Activated CD4-positive, alpha-beta memory T cell treated with anti-CD3 and anti-CD28 coated beads for 36 hours (primary cell): ENCODE measurements at places on chromosomes 6 and 20. TPM values are rescaled to one million over a fixed set of nuclear protein-coding genes. Genes with fewer than 3 reads are reported as not detected.

ENPP3 gene
- total RNA-seq, result 0.86 TPM

TOX2 gene
- 2.5 TPM for total RNA-seq

FNDC11 gene
- 0.61 TPM for total RNA-seq

CDKAL1 gene
- 23.1 TPM for total RNA-seq

TTBK1 gene
- 0.34 TPM for total RNA-seq

C2 gene
- 0.97 TPM for total RNA-seq

GNMT gene
- total RNA-seq, result not detected

VSX1 gene
- total RNA-seq, result not detected

CDH4 gene
- 0.21 TPM for total RNA-seq

TINAG gene
- total RNA-seq, result not detected

RAB22A gene
- total RNA-seq, result 12.0 TPM

CDH26 gene
- 1.6 TPM for total RNA-seq

PLCB4 gene
- not detected for total RNA-seq

DNA sequence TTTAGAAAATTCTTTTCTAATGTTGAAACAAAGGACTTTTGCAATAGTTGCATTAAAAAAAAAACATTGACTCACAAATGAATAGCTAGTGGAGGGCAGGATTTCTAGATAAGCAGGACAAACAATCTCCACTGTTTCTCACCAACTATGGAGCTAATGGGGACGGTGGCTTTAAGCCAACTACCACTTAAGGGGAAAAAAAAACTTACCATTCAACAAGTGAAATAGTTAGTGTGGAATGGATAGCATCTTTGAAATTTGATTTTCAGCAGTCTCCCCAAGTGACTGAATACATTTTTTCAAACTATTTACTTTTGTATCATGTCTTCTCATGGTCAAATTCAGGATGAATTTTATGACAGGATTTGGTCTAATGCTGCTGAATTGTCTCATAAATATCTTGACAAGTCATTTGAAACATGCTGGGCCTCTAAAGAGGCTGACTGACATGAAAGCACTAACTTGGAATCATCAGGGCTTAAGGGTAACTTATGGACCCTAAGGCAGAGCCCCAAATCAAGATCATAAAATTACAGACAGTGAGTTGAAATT lies 100.5 kb downstream of the EYA4 start:
- H3K4me3 ChIP-seq, result no peak overlapping the region
- H3K27ac ChIP-seq, result no peak overlapping the region
- H3K36me3 ChIP-seq, result no peaks in the 10 kb centered on the region
- no peaks in the 10 kb centered on the region for H3K4me1 ChIP-seq

- no peak for DNase-seq
- no peak overlapping the region for H3K27ac ChIP-seq
- peaks cover 12% of the 10 kb centered on the region for H3K27me3 ChIP-seq
- H3K4me1 ChIP-seq, result no peaks in the 10 kb centered on the region
- H3K4me3 ChIP-seq, result no peak overlapping the region
Measured at GRCh38 chr6:2192976-2193375, 52.4 kb downstream of the GMDS start.

DNA sequence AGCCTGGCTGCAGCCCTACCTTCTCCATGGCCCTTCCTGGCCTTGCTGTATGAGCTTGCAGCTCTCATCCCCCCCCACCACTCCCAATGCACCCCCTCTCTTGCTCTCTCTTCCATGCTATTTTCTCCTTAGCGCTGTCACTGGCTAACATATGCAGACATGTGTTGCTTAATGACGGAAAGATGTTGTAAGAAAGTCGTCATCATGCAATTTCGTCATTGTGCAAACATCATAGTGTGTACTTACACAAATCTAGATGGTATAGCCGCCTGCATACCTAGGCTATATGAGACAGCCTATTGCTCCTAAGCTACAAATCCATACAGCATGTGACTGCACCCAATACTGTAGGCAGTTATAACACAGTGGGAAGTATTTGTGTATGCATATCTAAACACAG lies 27.0 kb downstream of the ANGPT4 start:
- no peaks in the 10 kb centered on the region for H3K4me1 ChIP-seq
- H3K36me3 ChIP-seq, result no peaks in the 10 kb centered on the region
- peaks cover 10% of the 10 kb centered on the region for H3K27me3 ChIP-seq

GRCh38 chr6:111322145-111322544 lies 160.9 kb downstream of the REV3L start:
- no peaks in the 10 kb centered on the region for H3K27me3 ChIP-seq
- DNase-seq, result no peak
- H3K27ac ChIP-seq, result no peak overlapping the region
- no peaks in the 10 kb centered on the region for H3K4me1 ChIP-seq
- peaks cover 28% of the 10 kb centered on the region for H3K36me3 ChIP-seq

- H3K4me3 ChIP-seq, result no peak overlapping the region
- no peaks in the 10 kb centered on the region for H3K36me3 ChIP-seq
- no peaks in the 10 kb centered on the region for H3K27me3 ChIP-seq
- no peak overlapping the region for H3K27ac ChIP-seq
- DNase-seq, result no peak
- no peaks in the 10 kb centered on the region for H3K4me1 ChIP-seq
Measured at GRCh38 chr20:43271980-43272379, 82.3 kb upstream of the PTPRT start.

- H3K27me3 ChIP-seq, result no peaks in the 10 kb centered on the region
- H3K27ac ChIP-seq, result no peak overlapping the region
- no peaks in the 10 kb centered on the region for H3K4me1 ChIP-seq
Measured at GRCh38 chr6:74780831-74781230, 425.0 kb downstream of the COL12A1 start.

DNA sequence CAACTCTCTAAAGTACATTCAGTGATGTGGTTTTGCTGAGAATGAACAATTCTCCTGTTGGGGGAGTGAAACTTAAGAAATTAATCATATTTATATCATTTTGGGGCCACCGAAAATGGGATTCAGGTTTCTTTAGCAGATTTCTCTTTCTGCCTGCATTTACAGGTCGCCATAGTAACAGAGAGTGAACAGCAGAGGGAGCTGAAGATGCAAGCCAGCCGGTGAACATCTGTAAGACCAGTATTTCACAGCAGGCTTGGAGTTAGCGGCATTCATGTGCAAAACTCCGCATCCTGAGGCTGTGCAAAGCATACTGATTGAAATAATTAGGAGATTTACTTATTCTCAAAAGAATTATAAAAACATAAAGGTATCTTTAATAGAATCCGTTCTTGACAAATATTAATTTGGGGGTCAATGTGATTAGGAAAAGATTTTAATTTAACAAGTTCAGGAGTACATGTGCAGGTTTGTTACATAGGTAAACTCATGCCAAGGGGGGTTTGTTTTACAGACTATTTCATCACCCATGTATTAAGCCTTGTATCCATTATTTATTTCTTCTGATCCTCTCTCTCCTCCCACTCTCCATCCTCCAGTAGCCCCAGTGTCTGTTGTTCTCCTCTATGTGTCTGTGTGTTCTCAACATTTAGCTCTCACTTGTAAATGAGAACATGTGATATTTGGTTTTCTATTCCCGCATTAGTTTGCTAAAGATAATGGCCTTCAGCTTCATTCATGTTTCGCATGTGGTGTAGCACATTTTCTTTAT lies 17.8 kb upstream of the HSF2 start:
- DNase-seq, result peak; percentile 65
- H3K27me3 ChIP-seq, result peaks cover 11% of the 10 kb centered on the region
- no peak overlapping the region for H3K27ac ChIP-seq
- H3K4me3 ChIP-seq, result no peak overlapping the region
- no peaks in the 10 kb centered on the region for H3K36me3 ChIP-seq

DNA sequence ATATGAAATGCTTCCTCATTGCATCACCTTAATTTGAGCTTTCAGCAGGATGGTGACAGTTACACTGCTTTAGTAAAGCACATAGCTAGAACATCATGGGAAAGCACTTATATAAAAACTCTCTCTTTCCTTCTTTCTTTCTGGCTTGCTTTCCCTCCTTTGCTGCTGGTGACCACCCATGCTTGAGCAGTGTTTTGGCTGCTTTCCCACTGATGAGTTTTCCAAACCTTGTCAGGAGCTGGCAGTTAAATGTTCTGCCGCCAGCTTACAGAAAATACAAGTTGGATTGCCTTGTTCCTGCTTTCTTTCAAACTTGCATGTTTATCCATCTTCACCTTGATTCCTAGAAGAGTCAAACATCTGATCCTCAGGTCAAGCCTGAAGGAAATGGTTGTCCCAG lies 323.9 kb downstream of the FOXA2 start:
- no peak overlapping the region for H3K27ac ChIP-seq
- no peaks in the 10 kb centered on the region for H3K4me1 ChIP-seq

DNA sequence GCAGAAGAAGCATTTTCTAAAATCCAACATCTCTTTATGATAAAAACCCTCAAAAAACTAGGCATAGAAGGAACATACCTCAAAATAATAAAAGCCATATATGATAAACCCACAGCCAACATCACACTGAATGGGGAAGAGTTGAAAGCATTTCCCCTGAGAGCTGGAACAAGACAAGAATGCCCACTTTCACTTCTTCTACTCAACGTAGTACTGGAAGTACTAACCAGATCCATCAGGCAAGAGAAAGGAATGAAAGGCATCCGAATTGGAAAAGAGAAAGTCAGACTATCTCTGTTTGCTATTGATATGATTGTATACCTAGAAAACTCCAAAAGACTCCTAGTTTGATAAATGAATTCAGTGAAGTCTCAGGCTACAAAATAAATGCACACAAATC lies 7.9 kb upstream of the CDK19 start:
- DNase-seq, result no peak
- H3K27ac ChIP-seq, result no peak overlapping the region
- H3K4me3 ChIP-seq, result no peak overlapping the region
- H3K27me3 ChIP-seq, result no peaks in the 10 kb centered on the region
- H3K36me3 ChIP-seq, result no peaks in the 10 kb centered on the region

DNA sequence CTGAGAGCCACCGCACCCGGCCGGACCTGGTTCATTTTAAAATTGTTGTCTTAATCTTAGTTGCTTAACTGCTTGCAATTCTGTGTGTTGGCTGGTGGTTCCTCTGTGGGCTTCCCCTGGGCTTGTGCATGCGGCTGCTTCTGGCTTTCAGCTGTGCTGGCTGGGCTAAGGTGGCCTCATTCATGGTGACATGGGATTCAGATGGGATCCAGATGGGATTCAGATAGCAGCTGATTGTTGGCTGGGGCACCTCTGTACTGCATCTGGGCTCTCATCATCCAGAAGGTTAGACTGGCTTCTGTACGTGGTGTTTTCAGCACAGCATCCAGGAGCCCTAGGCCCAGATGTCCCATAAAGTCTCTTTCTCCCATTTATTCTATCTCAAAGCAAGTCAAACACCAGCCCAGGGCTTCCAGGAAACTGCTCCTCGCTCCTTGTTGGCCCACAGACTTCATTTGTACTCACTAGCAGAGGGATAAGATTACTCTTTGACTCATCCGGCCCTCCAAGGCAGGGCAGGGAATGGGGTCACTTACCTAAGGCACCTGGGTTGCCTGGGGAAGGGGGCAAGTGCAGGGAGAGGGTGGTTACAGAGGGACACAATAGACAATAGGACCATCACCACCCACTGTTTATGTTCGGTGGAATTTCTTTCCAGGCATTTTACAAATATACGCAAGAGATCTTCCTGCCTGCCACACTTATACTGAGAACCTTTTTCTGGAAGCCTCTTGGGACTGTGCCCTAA lies 10.2 kb upstream of the PEDS1 start:
- H3K27me3 ChIP-seq, result no peaks in the 10 kb centered on the region
- H3K27ac ChIP-seq, result no peak overlapping the region
- DNase-seq, result no peak
- H3K4me1 ChIP-seq, result peaks cover 11% of the 10 kb centered on the region
- H3K4me3 ChIP-seq, result no peak overlapping the region
- no peaks in the 10 kb centered on the region for H3K36me3 ChIP-seq

DNA sequence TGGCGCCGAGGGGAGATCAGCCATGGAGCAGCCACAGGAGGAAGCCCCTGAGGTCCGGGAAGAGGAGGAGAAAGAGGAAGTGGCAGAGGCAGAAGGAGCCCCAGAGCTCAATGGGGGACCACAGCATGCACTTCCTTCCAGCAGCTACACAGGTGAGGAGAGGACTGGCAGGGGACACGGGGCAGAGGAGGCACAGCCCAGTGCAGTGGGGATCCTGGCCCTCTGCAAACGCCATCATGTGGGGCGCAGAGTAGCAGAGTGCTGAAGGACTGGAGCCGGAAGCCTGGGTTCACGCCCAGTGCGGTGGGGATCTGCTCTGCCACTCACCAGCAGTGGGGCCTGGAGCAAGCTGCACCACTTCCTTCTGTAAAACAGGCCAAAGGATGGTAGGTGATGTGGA lies 41.1 kb upstream of the FANCE start:
- H3K27me3 ChIP-seq, result no peaks in the 10 kb centered on the region
- H3K4me1 ChIP-seq, result peaks cover 24% of the 10 kb centered on the region
- H3K27ac ChIP-seq, result peak overlapping the region; percentile 29
- peaks cover 20% of the 10 kb centered on the region for H3K36me3 ChIP-seq

- H3K27me3 ChIP-seq, result peaks cover 9% of the 10 kb centered on the region
- no peak for DNase-seq
- no peaks in the 10 kb centered on the region for H3K4me1 ChIP-seq
- H3K27ac ChIP-seq, result no peak overlapping the region
Measured at GRCh38 chr6:140256248-140256647, 881.8 kb upstream of the CITED2 start.

- no peaks in the 10 kb centered on the region for H3K36me3 ChIP-seq
- H3K27me3 ChIP-seq, result no peaks in the 10 kb centered on the region
- no peak for DNase-seq
- H3K4me1 ChIP-seq, result no peaks in the 10 kb centered on the region
- H3K27ac ChIP-seq, result no peak overlapping the region
Measured at GRCh38 chr6:95917034-95917433, 98.7 kb upstream of the FUT9 start.

- peaks cover 23% of the 10 kb centered on the region for H3K4me1 ChIP-seq
- peaks cover 5% of the 10 kb centered on the region for H3K27me3 ChIP-seq
- H3K4me3 ChIP-seq, result no peak overlapping the region
- DNase-seq, result peak; percentile 74
- no peaks in the 10 kb centered on the region for H3K36me3 ChIP-seq
Measured at GRCh38 chr20:4160761-4161305, 145.5 kb upstream of the RNF24 start.

- peaks cover under 1% of the 10 kb centered on the region for H3K36me3 ChIP-seq
- H3K27ac ChIP-seq, result peak overlapping the region; percentile 93
- peak overlapping the region; percentile 14 for H3K4me3 ChIP-seq
- no peaks in the 10 kb centered on the region for H3K27me3 ChIP-seq
- DNase-seq, result peak; percentile 63
Measured at GRCh38 chr6:139126255-139126654, 8.6 kb upstream of the HECA start.

- peak overlapping the region; percentile 83 for H3K4me3 ChIP-seq
- H3K36me3 ChIP-seq, result peaks cover 16% of the 10 kb centered on the region
- H3K27me3 ChIP-seq, result no peaks in the 10 kb centered on the region
- peaks cover 18% of the 10 kb centered on the region for H3K4me1 ChIP-seq
Measured at GRCh38 chr20:3209946-3210317, 634 bp downstream of the ITPA start.

- no peak for DNase-seq
- peaks cover 19% of the 10 kb centered on the region for H3K4me1 ChIP-seq
- no peaks in the 10 kb centered on the region for H3K27me3 ChIP-seq
- no peak overlapping the region for H3K4me3 ChIP-seq
Measured at GRCh38 chr6:73556836-73557235, 36.0 kb upstream of the EEF1A1 start.

- H3K27ac ChIP-seq, result no peak overlapping the region
- H3K4me1 ChIP-seq, result no peaks in the 10 kb centered on the region
- no peak for DNase-seq
Measured at GRCh38 chr6:38799529-38800184, 84.5 kb downstream of the DNAH8 start.
